ENCODE measurements at places on chromosomes 5 and 9.

GRCh38 chr5:73883646-73884045 is 257.6 kb downstream of the ARHGEF28 start:
- DNase-seq: peak; percentile 2

DNA sequence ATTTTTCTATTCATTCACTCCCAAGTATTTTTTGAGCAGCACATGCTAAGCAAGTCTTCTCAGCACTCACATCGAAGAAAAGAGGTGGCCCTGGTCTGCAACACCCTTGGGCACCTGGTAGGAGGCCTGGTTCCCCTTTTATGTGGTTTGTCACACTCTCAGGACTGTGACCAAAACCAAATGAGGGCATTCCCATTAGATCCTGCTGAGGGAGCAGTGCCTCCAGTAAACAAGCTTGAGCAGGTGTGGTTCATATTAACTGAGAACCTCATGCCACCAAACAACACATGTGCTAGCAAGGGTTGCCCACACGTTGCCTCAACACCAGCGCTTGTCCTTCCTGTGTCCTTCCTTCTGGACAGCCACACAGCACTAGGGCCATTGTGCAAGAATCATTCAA is 26.9 kb upstream of the SYK start:
- DNase-seq: peak; percentile 47

- DNase-seq: peak; percentile 43
Observed at GRCh38 chr9:84139296-84140070, 158.9 kb downstream of the RMI1 start.

DNA sequence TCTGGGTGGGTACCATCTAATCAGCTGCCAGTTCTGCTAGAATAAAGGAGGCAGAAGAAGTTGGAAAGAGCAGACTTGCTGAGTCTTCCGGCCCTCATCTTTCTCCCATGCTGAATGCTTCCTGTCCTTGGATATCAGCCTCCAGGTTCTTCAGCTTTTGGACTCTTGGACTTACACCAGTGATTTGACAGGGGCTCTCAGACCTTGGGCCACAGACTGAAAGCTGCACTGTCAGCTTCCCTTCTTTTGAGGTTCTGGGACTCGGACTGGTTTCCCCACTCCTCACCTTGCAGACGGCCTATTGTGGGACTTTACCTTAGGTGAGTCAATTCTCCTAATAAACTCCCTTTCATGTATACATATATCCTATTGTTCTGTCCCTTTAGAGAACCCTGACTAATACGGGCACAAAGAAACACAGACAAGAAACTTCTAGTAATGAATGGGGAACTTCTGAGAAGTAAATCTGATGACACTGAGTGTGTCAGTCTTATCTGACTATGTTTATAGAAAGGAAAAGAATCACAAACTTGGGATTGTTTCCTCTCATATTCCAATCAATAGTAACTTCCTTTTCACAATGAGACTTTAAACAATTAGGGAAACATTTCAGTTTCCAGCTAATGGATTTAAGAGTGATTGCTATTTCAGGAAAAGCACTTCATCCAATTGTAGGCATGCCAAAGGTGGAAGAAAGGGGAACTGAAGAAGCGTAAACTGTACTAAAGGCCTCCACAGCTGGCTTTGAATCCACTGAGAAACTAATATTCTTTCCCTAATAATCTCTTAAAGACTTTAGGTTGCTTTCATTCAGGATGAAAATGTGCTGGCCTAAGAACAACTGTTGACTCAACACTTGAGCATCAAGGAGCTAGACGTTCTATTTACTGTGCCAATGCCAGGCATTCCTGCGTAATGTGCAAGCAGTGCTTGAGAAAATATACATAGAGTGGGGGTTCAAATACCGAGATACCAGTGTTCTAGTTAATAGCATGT is 127.9 kb upstream of the PTGER4 start:
- no peak for DNase-seq

DNA sequence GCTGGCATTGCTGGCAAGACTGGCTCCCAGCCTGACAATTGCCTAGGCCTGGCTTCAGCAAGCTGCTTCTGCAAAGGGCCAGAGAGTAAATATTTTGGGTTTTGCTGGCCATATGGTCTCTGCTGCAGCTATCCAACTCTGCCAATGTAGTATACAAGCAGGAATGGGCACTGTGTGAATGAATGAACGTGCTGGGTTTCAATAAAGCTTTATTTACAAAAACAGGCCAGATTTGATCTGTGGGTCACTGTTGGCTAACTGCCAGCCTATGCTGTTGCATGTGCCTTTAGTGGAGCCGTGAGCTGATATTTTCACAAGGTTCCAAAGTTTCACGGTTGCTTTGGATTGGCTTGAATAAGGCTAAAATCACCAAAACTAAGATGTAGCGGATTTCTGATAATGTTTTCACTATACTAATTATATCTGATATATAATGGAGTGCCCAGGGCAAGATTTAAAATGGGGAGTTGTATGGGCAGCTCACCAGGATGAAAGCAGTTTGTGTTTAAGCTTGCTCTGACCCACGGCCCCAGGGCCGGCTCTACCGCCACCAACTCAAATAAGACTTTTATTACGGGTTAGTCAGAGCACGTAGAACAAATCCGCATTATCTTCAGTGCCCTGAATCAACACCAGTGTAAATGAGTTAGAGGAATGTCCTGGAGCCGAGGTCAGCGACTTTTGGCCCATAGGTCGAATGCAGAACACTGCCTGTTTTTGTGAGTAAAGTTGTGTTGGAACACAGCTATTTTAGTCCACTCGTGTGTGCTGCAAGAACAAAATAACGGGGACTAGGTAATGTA is 98.6 kb upstream of the DAP start:
- DNase-seq: no peak

GRCh38 chr5:175037820-175038219 is 313.4 kb downstream of the MSX2 start:
- no peak for DNase-seq

- DNase-seq: no peak
Observed at GRCh38 chr9:93205896-93206575, 22.1 kb downstream of the WNK2 start.

DNA sequence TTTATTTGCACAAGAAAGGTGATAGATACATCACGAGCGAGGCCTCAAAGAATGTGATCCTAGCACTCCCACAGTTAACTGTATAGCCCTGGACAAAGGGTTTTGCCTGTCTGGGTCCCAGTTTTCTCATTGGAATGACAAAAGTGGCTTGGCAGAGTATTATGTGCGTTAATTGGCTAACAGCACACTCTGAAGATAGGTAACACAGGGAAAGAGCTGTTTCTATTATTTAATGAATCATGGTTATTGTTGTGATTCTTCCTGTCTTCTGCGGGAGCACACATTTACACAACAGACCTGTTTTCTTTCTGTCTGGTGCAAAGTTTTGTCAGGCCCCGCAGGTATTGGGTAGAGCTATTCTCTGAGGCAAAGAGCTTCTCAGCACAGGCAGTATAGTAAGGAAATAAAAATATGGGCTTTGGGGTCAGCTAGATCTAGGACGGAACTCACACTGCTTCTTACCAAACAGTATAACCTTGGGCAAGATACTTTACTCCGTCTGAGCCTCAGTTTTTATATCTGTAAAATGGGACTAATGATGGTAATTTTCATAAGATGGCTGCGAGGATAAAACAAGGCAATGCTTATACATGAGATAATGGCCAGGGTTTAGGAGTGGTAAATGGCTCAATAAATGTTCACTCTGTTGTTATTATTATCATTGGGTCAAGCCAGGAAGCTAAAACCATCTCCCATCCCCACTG is 78.9 kb downstream of the PLAC8L1 start:
- DNase-seq: no peak

DNA sequence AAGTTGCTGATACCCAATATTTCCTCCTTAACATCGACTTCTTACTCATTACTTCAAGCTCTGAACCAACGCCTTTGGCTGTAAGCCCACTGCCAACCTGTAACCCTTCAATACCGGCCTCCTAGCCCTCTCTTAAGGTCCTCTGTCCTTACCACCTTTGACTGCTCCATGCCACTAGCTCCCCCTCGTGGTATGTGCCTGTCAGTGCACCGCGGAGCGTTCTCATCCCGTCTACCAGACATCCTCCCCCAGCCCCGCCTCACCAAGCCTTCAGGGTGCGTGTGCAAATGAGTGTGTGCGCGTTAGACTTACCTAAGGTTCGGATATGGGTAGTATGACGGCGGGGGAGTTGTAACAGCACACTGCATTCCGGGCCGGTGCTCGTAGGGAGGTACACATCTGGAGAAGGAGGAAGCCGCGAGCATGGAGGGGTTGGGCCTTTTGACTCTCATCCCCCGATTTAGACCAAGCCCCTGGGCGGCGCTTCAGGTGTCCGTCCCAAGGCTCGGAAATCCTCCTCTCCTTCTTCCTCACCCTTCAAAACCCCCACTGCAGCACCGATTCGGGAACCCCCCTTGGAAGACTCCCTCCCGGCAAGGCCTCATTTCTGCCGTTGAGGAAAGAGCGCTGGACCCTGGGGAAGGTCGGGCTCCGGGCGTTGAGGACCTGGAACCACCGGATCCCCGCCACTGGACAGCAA is 2.8 kb upstream of the MYORG start:
- peak; percentile 98 for DNase-seq

DNA sequence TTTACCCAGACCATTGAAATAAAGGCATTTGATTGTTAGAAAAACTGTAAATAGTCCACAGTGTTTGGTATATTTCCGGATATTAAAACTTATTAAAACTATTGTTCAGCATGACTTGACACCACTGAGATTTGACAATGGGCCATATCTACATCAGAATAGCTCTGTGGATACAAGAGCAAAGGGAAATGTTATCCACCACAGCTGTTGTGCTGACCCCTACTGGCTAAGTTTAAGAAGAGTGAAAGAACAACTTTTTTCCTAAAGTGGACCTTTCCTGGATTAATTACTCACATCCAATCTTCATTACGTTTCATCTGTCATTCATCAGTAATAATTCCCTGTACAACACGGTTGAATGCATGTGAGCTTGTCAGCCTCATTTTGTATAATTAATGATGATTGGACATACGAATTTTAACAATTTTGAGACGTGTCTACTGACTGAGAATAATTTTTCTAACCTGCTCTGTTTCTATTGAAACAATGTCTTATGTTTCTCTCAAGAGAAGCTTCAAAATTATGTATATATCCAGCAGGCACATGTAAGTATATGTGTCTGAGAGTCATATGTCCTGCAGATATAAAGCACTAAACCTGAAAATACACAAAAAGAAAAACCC is 1952.6 kb downstream of the MAT2B start:
- DNase-seq: no peak

DNA sequence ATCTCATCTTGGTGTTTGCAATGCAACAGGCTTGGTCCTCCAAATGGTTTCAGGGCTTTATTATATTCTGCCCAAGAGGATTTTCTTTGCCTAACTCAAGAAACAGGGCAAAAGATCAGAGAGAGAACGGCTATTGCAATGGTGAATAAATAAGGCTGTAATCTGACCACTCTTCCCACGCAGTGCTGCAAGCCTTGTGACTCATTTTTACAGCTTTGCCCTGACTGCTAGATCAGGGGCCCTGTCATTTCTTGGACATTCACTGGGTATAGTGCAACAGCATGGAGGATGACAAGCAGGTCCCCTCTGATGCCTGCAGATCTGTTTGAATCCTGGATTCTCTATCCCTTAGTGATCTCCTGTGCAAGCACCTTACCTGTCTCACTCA is 459.1 kb downstream of the EBF1 start:
- DNase-seq: no peak

GRCh38 chr9:4905135-4905490 is 80.0 kb upstream of the JAK2 start:
- DNase-seq: no peak

- no peak for DNase-seq
Observed at GRCh38 chr9:36902080-36902716, 131.9 kb downstream of the PAX5 start.

GRCh38 chr5:139393497-139394122 is 1.3 kb downstream of the PROB1 start:
- DNase-seq: no peak

DNA sequence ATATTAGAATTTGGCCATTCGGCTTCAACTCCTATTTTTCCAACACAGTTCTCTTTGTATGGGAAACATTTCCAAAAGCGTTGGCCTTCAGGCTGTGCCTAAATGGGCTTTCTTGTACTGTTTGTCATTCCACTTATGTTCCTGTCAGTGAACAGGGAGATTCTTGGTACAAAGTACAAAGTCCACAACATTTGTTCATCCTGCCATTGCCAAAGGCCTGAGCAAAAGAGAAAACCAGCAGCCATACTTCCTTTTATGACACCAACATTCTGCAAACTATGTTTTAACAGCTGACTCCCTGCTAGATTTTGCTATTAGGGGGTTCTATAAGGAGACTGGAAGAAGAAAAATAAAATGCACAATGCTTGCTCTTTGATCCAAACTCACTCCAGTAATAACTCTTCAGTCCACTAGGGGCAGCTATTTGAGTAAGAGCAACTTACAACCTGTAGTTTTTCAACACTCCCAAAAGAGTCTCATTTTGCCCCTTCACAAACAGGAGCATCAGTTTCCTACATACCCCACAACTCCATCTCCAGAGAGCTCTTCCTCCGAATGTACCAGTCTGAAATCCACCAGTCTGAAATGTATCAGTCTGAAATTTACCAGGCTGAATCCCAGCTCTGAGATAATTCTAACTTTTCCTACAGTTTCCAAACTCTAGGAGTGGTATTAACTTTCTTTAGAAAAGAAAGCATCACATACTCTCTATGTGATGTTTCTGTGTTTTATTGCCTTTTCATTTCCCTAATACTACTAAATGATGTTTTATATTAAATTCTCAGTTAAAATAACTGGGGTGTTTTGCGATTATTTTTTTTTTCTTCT is 693.8 kb downstream of the DNAH5 start:
- no peak for DNase-seq

GRCh38 chr5:76379316-76379715 is 23.8 kb upstream of the IQGAP2 start:
- DNase-seq: peak; percentile 61
